DMS79 treated with DMSO at 0.1 percent for 48 hours (cell line): ENCODE measurements at places on chromosomes 1 and 21.

DNA sequence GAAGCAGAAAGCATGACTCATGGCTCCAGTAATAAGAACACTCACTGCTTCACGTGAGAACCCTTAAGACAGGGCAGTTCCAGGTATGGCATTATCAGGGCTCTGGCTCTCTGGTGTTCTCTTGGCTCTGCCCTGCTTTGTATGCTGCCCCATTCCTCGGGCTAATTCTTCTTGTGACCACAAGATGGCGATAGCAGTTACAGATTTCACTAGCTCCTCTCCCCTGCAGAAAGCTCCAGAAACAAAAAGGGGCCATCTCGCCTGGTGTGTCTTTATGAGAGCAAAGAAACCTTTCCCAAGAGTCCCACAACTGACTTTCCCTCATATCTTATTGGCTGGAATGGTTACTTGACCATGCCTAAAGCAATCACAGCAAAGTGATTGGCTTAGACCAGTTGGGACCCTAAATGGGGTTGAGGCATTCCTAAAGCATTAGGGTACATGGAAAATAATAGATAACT lies 60.1 kb downstream of the F3 start:
- DNase-seq = peak; percentile 49

DNA sequence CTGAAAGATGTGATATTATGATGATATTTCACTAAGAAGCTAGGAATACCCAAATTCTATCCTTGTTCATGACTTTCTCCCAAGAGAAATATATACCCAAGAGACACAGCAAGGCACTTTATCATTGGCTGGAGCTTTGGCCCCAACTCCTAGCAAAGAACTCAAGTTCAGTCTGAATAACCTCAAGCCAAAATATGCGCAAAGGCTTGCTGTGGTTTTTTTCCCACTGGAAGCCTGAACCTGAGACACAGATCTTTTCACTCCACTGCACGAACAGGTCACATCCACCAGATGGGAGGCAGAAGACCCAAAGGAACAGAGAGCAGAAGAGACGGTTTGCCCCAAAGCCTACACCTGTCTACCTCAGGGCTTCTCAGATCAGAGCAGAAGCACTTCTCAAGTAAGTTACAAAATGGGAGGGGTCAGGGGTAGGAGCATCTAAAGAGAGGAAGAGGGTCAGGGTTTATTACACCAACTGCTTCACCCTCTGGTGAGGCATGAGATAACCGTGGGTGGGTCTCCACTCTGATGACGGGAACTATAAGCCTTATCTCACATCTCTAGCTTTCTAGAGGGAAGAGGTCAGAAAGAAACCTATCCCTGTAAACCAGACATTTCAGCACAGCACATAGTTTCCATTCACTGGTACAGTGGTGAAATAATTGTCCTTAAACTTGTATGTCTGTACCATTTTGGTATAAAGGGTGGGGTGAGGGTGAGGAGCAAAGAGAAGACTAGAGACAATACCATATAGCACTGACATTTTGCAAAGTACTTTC lies 17.1 kb upstream of the CDC42BPA start:
- DNase-seq = no peak

DNA sequence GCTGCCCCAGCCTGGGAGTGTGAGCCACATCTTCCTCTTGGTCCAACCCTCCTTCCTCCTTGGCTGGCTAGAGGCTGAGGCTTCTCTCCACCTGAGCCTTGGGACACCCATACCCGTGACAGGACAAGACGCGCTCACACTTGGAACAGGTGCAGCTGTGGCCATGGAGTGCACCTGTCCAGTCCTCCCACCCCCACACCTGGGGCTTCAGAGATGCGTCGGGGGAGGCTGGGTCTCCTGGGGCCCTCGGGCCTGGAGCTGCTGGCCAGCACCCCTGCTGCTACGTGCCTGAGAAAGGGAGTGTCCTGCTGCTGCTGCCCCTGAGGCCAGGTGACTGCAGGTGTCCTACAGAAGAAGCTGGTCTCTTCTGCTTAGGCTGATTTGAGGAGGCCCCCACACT lies 37.0 kb upstream of the TMEM52 start:
- no peak for DNase-seq

DNA sequence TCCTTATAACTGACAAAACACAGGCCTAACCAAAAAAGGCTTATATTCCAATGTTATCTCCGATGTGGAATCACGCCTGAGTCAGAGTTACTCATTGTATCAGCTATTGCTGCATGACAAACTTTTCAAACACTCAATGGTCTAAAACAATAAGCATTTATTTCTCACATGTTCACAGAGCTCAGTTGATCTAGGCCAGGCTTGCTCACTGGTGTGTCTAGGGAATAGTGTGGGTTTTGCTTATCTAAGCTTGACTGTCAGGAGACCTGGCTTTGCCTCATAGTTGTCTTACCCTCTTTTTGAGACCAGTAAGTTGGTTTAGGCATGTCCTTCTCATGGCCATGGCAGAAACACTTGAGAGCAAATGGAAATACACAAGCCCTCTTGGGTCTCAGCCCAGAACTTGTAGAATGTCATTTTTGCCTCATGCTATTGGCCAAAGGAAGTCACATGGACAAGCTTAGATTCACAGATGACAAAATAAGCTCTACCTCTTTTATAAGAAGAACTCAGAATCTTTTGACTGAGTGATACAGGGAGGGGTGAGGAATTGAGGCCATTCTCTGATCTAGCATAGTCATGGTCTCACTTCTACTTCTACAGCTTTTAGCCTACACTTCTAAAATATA lies 130.8 kb downstream of the HMCN1 start:
- DNase-seq = no peak

GRCh38 chr1:82218846-82219245 lies 418.1 kb downstream of the ADGRL2 start:
- no peak for DNase-seq

DNA sequence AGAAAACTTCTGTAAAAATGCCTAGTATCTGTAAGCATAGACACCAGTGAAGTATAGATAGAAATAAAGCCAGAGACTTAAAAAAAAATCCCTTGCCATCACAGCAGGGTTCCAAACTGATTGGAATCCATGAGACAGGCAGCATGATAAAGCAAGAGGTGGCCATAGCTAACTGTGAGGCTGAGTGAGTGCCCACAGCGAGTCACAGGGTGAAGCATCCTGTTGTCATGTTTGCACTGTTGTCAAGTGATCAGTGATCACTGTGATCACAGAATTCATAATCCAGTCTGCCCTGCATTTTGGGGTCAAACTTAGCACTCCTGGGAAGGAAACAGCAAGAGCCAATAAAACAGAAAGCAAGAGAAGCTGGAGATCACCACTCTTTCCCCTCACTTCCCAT lies 33.3 kb downstream of the LRRC8B start:
- no peak for DNase-seq

- no peak for DNase-seq
Observed at GRCh38 chr21:37294679-37295078, 27.5 kb upstream of the VPS26C start.
